CD4-positive, alpha-beta T cell treated with Interleukin-12 subunit alpha and Interleukin-12 subunit beta, for 1 hour (primary cell): ENCODE measurements at places on chromosomes 12 and 14.

DNA sequence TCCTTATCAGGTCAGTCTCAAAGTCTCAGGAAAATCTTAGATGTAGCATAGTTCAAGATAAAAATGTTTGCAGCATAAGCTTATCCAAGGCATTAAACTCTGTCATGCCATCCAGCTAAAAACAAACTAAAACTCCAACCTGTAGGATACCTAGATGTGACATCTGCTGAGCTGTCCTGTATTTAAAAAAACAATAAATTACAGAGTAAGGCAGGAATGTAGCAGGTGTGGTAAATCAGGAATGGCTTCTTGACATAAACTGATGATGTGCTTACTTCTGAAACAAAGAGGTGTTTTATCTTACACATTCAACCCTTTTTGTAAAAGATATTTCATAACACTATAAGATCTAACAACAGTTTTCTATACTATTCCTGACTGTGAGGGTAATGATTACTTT is 30.6 kb upstream of the DLGAP5 start:
- no peak for DNase-seq

DNA sequence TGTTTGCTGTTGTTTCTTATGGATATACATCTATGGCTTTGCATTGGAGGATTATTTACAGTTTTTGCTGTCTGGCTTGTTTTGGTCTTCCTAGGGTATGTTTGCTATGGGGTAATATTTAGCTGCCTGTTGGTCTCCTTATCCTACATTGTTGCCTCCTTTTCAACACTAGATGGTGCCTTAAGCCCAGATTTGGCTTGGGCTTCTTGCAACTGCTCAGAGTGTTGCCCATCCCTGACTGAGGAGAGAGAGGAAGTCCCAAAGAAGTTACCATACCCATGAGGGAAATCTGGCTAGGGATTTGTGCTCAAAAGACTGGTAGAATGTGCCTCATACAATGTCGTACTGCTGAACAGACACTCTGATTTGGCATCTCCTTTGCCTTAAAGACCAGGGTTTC is 94.6 kb upstream of the MUCL1 start:
- DNase-seq: peak; percentile 15

DNA sequence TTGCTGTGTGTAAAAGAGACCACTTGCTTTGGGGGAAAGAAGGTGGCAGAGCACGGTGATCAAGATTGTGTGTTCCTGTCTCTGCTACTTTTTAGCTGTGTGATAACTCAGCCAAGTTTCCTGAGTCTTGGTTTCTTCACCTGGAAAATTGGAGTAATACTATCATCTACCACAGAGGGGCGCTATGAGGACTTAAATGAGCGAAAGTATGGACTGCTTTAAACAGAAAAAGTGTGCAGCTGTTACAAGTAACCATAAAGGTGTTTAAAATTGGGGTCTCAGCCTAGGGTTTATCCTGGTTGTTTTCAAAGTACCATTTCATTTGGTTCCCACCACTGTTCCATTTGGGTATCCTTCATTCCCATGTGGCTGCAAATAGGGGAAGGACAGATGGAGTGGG is 65.9 kb upstream of the WSCD2 start:
- peak; percentile 5 for DNase-seq

DNA sequence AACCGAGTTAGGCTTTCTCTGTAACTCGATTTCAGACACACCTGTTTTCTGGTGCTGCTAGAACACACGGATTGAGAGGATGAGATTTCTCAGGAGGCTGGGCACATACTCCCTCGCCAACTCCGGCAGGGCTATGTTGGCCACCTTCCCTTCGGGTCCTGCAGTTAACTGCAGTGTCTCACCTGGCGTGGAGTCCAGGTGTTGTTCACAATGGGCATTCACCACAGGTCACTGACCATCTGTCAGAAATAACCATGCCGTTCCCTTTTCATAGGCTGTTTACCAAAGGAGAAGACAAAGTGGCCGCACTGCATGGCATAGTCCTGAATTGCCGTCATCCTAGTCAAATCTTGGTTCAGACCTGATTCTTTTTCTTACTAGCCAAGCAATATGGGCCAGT is 5.5 kb upstream of the KCNH3 start:
- no peak for DNase-seq

GRCh38 chr12:25269701-25270100 is 19.0 kb upstream of the KRAS start:
- DNase-seq: no peak
